ENCODE measurements at places on chromosomes 13 and 19.

DNA sequence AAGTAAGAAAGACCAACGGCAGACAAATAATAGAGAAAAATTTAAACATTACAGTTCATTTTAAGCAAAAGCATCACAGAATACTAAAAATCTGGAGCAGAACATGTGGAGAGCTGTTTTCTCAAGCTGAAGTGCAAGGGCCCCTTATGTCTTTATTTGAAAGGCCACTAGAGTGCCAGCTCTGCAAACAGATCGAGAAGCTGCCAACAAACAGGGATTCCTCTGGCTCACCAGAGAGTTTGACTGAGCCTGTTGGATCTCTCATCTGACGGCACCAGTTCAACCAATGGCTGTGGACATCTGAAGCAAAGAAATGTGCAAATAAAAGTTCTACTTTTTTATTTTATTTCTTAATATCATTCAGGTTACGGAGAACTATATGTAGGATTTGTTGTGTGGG, 119.7 kb downstream of the COL4A2 start:
- no peak for DNase-seq

DNA sequence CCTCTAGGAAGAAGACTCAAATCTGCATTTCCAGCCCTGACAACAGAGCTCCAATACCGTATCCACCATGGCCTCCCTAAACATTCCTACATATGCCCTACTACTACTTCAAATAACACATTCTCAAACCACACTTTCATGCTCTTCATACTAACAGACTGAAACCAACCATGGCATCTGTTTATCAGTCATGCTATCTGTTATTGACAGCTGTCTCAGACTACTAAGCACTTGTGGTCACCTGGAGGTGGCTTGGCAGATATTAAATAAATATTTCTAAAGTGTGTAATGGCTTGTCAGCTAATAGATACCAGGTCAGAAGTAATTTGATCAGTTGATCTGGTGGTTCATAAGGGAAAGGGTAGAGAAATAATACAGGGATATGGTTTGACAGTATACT, 489.1 kb downstream of the DIAPH3 start:
- no peak for DNase-seq

DNA sequence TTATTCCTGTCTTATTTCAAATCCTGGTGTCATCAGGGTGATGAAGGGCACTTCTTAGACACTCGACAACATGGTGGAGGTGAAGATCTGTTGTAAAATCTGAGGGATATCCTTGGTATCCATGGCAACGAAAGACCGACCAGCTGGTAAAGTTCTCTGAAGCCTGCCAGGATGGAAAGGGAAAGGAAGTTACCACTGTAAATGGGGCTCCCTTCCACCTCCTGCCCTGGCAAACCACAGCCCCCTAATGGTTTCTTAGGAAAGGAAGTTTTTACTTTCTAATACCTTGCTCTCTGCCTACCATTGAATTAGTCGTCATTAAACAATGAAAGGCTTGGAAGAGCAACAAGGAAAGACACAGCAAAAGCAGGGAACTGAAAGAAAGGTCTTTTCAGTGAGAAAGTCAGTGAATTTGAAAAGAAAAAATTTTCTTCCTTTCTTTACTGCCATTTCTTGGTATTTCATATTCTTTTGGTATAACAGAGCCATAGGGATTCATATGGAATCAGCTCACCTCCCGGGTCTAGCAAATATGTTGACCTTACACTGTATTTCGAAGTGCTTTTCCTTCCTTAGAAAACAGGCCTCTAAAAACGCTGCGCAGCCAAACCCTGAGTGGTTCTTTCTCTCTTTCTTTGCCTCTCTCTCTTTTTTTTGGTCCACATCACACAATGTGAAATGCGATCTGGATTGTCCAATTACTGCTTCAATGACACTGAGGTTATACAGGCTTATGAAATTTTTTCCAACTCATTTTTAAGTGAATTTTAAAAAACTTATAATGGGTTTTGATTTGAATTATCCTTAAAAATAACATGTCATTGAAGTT, 111.0 kb downstream of the RGCC start:
- no peak for DNase-seq

- no peak for DNase-seq
These were observed 230.1 kb downstream of the DLEU7 start for GRCh38 chr13:50613356-50613831.

DNA sequence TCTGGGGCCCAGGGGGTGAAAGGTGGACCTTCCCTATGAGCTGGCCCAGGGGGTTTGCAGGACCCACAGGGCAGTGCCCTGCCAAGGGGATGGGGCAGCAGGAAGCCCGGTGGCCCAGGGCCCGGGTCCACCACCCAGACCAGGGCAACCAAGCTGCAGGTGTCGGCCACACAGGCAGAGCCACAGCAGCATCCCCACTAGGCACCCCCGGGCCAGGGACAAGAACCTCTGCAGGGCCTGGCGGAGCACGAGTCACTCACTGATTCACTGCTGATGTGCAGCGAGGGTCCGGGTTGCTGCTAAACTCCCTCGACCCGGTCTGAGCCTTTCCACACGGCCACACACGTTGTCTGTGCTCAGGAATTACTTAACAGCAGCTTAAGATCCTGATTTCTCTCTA, 8.8 kb downstream of the FZR1 start:
- no peak for DNase-seq

- no peak for DNase-seq
These were observed 13.7 kb downstream of the EPHX3 start for GRCh38 chr19:15218501-15218900.

- no peak for DNase-seq
These were observed 955.4 kb downstream of the EFNB2 start for GRCh38 chr13:105579821-105580710.

GRCh38 chr13:93462151-93462550, 235.5 kb downstream of the GPC6 start:
- DNase-seq: no peak

GRCh38 chr13:80477661-80478443, 136.9 kb upstream of the SPRY2 start:
- DNase-seq: no peak

DNA sequence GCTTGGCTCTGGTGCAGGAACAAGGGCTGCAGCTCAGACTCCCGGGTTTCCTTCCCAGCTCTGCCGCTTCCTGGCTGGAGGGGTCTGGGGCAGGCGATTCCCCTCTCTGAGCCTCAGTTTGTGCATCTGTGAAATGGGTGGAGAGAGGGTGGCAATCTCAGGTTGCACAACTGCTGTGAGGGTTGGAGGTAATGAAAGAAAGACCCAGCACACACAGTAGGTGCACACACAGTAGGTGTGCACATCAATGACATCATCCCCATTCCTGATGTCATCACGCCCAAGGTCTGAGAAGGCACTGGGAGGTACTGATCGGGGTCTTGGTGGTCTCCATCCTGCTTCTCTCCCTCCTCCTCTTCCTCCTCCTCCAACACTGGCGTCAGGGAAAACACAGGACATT, 2.7 kb downstream of the LILRB4 start:
- DNase-seq: no peak

DNA sequence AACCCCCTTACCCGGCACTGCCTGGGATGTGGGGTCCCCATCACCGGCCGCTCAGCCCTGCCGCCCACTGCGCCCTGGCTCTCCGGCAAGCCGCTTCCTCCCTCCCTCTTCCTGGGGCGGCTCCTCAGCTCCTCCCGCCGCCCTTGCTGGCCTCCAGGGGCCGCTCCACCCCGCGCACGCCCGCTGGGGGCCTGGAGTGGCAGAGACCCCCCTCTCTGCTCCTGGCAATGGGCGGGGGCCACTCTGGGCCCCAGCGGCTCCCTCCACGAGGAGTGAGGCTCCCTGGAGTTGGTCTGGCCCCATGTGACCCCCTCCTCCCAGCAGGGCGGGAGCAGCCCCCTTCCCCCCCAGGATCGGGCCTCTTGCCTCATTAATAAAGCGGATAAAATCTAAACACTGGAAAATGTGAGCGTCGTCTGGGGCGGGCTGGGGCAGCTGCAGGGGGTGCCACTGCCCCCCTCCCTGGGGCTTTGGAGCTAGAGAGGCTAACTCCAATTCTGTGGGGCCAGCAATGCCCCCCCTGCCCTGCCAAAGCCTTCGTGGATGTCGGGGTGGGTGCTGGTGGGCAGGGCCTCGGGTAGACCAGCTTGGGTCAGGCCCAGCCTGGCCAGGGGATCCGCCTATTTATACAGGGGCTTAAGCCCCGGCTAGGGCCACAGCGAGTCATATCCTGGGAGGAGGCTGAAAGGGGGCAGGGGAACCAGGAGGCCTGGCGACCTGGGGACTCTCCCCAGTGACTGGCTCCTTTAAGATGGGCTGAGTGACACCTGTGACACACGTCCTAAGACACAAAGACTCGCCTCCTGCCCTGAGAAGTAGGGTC, at the start of gene PTGER1:
TSS of gene PTGER1 (minus strand) at position 104 of the 823 bp plus-strand sequence. CDS start 1,034 bp downstream, outside the sequence.
- no peak for DNase-seq

- no peak for DNase-seq
These were observed 2.9 kb downstream of the CACTIN start for GRCh38 chr19:3623716-3624115.

GRCh38 chr19:45587873-45588272, 3.3 kb upstream of the OPA3 start:
- no peak for DNase-seq

- DNase-seq: no peak
These were observed 45.3 kb downstream of the CERS4 start for GRCh38 chr19:8254286-8255001.

- DNase-seq: no peak
These were observed 26.8 kb downstream of the SLC7A1 start for GRCh38 chr13:29568731-29569130.

GRCh38 chr13:99484473-99484872, 16.8 kb upstream of the TM9SF2 start:
- DNase-seq: no peak

DNA sequence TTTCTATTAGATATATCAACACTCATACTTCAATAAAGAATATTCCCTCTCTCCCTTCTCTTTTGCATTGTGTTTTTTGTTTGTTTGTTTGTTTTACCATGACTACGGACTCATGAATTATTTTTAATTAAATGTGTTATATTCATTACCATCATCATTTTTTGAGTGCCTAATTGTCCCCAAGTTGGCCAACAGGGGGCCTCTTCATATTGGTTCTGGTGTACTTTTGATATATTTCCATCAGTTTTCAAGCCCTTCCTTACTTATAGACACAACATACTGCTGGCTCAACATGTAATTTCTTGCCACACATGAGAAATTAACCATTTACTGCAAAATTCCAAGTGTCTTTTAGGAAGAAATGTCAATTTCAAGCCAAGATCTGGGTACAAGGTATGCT, 54.5 kb upstream of the GPC6 start:
- DNase-seq: no peak

DNA sequence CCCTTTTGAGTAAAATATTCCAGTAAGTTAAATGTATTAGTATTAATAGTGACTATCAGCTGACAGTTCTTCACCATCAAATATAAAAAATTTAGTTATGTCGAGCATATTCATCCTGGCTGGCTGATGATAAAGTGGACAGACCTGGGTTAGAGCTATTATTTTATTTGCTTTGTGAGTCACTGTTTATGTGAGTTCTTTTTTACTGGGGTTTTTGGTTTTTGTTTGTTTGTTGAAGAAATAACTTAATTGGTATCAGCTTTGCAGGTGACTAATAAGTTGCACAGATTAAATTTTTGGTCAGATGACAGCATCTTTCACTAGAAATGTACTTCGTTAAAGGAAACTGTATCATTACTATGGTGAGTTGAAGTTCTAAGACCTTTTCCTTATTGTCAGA, 224.7 kb downstream of the GGACT start:
- DNase-seq: no peak

GRCh38 chr13:77981281-77981881, 62.8 kb upstream of the EDNRB start:
- no peak for DNase-seq

DNA sequence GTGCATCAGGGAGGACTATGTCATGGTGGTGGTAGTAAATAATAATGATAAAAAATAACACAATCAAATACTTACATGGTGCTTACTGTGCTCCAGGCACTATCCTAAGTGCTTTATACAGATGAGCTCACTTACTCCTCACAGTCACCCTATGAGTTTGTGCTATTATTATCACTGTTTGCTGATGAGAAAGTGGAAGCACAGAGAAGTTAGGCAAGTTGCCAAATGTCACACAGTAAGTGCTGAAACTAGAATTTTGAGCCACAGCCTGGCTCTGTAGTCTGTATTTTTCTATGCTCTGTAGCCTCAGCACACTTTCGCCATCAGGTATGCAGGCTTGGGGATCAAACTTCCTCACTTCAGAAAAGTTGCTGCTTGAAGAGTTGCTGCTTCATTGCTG, 46.6 kb downstream of the HTR2A start:
- no peak for DNase-seq

DNA sequence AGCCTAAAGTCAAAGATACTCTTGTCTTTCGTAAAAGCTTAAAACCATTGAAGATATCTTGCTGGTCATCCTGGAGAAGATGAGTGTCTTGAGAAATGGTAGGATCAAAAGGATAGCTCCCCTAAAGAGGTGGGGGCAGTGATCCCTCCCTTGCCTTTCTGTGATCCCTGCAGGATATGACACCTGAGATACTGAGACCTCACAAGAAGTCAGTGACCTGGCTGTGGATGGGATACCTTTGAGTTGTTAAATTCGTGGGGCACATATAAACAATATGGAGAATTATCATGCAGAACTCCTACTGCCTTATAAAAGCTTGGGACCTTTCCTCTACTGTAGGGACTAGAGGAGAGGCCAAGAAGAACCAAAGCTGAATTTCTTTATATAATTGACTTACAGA, 21.4 kb downstream of the STOML3 start:
- no peak for DNase-seq

- DNase-seq: no peak
These were observed 84.9 kb downstream of the ZIC5 start for GRCh38 chr13:99886706-99887105.

DNA sequence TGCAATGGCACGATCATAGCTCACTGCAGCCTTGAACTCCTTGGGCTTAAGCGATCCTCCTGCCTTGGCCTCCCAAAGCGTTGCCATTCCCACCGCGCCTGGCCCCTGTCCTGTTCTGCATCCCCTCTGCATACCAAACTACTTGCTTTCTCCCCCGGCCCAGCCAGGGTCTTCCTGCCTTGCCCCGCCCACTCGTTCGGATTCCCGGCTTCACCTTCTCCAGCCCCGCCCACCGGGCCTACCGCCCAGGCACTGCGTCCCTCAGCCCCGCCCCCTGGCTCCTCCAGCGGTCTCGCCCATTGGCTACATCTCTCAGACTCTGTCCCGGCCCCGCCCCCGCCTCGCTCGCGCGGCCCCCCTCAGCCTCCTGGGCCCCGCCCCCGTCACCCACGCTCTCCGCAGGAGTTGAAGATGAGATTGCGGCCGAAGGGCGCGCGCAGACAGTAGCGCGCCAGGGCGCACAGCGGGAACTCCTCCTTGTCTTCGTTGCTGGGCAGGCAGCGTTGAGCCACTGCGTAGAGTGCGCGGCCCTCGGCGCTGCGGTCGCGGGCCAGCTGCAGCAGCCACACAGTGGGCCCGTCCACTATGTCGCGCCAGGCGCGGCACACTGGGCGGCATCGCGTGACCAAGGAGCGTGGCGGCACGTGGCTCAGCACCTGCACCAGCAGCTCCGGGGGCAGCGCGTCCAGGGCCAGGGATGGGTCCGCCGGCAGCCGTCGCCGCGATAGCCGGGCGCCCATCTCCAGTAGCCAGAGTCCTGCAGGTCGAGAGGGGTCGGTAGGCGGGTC, 19.0 kb downstream of the MRPS12 start:
- peak; percentile 39 for DNase-seq

GRCh38 chr13:47478985-47479384, 522.1 kb downstream of the SUCLA2 start:
- DNase-seq: no peak

- no peak for DNase-seq
These were observed 2.3 kb downstream of the CLASRP start for GRCh38 chr19:45041125-45041524.
